ENCODE measurements at places on chromosomes 6 and 20.
A peak's percentile ranks its signal among the peaks of the same experiment; 100 is the strongest.

GRCh38 chr20:20782755-20783154 lies 70.3 kb upstream of the RALGAPA2 start:
- no peak for DNase-seq
- no peak overlapping the region for H3K27ac ChIP-seq
- H3K4me3 ChIP-seq: no peak overlapping the region
- H3K36me3 ChIP-seq: no peaks in the 10 kb centered on the region
- no peaks in the 10 kb centered on the region for H3K4me1 ChIP-seq

GRCh38 chr20:5172167-5172601 lies 45.4 kb downstream of the CDS2 start:
- H3K27ac ChIP-seq: no peak overlapping the region
- H3K4me1 ChIP-seq: no peaks in the 10 kb centered on the region
- 0 out of 2 replicates have a peak, but pooled peaks cover 1% of the 10 kb centered on the region for H3K36me3 ChIP-seq
- no peak for DNase-seq
- no peaks in the 10 kb centered on the region for H3K27me3 ChIP-seq
- H3K4me3 ChIP-seq: no peak overlapping the region

DNA sequence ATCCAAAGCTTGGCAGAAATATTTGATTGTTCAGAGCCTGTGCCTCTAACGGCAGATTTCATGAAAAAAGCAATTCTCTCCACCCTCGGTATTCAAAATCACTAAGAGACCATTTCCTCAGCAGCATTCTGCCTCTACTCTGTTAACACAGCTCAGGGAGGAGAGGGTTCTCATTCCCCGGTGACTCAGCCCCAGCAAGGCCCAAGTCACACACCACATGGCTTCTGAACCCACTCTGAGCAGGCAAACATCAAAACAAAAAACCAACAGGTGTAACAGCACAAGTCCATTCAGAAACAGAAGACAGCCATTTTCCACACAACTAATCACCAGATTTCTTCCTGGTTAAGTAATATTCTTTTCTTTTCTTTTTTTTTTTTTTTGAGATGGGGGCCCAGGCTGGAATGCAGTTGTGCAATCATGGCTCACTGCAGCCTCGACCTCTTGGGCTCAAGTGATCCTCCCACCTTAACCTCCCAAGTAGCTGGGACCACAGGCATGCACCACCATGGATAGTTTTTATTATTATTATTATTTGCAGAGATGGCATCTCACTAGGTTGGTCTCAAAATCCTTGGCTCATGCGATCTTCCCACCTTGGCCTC lies 55.4 kb downstream of the GFOD1 start:
- no peaks in the 10 kb centered on the region for H3K27me3 ChIP-seq
- H3K27ac ChIP-seq: no peak overlapping the region
- H3K4me3 ChIP-seq: no peak overlapping the region
- no peak for DNase-seq
- no peaks in the 10 kb centered on the region for H3K36me3 ChIP-seq

DNA sequence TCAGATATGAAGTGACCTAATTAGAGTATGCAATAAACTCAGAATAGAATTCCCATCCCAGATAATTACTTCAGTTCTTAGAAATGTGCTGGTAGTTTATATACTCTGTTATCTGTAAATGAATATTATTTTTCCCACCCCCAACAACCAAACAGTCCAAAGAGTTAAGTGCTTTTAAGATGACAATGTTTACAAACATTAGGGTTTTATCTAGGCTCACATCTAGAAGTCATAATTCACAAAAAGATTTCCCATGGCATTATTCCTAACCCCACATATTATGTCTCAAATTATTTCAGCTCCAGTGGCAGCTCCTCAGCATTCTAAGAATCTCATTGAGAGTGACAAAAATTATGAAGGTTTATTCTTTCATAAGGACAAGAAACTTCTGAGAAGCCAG lies 120.9 kb downstream of the TASP1 start:
- no peak for DNase-seq
- H3K4me1 ChIP-seq: no peaks in the 10 kb centered on the region
- no peaks in the 10 kb centered on the region for H3K27me3 ChIP-seq
- H3K27ac ChIP-seq: no peak overlapping the region
- no peaks in the 10 kb centered on the region for H3K36me3 ChIP-seq
- H3K4me3 ChIP-seq: no peak overlapping the region

DNA sequence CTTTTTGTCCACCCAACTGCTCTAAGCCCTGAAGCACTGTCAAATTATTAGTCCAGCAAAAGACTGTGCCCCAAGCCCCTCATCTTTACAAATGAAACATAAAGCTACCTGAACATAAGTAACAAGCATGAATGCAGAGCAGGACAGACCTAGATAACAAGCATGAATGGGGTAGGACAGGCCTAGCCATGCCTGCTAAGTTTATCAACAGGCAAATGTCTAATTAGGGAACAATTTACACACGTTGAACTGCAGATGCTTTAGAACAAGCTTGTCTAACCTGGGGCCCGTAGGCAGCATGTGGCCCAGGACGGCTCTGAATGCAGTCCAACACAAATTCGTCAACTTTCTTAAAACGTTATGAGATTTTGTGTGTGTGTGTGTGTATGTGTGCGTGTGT lies 13.6 kb downstream of the FBXO30 start:
- H3K27ac ChIP-seq: no peak overlapping the region
- H3K4me3 ChIP-seq: no peak overlapping the region
- DNase-seq: no peak
- H3K4me1 ChIP-seq: no peaks in the 10 kb centered on the region
- no peaks in the 10 kb centered on the region for H3K36me3 ChIP-seq

DNA sequence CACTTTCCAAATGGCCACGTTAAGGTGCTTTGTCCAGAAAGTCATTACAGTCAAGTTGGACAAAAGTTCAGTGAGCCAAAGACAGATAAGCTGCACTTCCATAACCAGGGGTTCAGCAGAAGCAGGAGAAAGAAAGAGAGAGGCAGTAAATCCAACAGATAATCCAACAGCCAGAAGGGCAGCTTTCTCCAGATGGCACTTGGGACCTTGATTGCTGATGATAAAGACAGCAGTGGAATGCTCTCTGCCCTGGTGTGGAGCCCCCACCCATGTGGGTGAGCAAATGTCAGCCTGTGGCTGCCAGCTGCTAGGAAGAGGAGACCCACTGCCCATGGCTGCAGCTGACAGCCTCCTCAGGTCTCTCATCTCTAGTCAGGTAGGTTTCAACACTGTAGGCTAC lies 18.7 kb upstream of the NRSN1 start:
- H3K4me3 ChIP-seq: no peak overlapping the region
- H3K36me3 ChIP-seq: no peaks in the 10 kb centered on the region
- no peak overlapping the region for H3K27ac ChIP-seq
- H3K4me1 ChIP-seq: no peaks in the 10 kb centered on the region

DNA sequence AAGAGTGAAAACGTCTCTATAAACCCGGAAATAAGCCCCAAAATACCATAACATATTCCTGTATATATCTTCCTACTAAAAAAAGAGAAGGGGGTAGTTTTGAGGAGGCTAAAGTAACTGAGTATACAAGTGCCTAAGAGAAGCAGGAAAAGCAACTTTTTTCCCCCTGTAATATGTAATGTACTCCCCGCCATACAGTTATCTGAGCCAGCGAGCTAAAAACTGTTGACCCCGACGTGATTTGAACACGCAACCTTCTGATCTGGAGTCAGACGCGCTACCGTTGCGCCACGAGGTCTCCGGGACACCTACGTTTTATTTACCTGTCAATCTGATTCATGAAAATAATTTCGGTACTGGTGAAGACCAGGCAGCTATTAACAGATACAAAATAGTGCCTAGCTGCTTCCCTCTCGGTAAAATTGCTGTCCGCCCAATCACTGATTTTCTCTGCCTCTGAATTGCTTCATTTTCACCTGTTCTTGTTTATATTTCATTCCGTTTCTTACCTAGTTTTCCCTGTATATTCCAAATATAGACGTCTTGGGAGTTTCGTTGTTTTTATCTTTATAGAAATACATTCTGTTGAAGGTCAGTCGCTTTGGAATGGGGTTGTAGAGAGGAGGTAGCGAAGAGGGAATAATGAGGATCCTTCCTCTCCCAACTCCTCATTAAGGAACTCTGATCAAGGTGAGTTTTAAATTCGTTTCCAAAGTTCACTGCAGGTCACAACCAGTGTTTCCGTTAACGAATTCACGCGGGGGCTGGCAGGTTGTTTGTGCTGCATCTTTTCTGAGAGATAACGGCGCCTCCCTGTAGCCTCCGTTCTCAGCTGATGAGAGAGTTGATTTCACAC lies 33.6 kb upstream of the BTN3A2 start:
- peak; percentile 47 for DNase-seq
- peak overlapping the region; percentile 49 for H3K4me3 ChIP-seq
- no peaks in the 10 kb centered on the region for H3K27me3 ChIP-seq
- H3K27ac ChIP-seq: peak overlapping the region; percentile 88

DNA sequence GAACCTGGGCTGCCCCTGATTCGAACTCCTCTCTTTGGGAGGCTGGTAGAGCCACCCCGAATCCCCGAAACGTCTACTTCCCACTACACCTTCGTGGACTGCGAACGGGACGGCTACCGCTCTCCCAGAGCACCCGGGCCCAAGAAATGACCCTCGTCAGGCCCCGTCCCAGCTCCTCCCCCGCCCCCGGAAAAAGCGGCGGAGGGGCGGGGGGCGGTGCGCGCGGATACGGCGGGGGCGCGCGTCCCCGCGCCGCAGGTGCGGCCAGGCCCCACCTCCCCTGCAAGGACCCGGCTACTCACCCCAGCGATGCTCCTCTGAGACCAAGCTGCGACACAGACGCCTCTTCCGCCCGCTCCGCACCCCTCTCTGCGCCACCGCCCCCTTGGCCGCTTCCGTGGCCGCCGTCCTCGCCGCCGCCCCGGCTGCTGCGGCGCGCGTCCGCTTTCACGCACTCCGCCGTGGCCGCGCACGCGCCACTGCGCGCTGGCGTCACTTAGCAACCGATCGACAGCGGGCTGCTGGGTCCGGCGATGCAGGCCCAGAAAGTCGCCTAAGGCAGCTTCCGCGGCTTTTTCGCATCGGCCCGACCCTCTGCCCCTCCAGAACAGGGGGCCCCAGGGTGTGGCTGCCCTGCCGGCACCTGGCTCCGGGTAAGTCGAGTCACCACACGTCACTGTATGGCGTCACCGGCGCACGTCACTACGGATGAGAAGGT lies at the start of gene BTBD9:
BTBD9 (minus strand) TSS at position 432 of the 718 bp plus-strand sequence.
- peak within 1 kb of the TSS; percentile 88 for H3K4me3 ChIP-seq
- H3K36me3 ChIP-seq: no peaks in the 10 kb centered on the region
- DNase-seq: peak; percentile 83
- peaks cover 21% of the 10 kb centered on the region for H3K4me1 ChIP-seq
- H3K27ac ChIP-seq: peak within 1 kb of the TSS; percentile 85
- no peaks in the 10 kb centered on the region for H3K27me3 ChIP-seq

DNA sequence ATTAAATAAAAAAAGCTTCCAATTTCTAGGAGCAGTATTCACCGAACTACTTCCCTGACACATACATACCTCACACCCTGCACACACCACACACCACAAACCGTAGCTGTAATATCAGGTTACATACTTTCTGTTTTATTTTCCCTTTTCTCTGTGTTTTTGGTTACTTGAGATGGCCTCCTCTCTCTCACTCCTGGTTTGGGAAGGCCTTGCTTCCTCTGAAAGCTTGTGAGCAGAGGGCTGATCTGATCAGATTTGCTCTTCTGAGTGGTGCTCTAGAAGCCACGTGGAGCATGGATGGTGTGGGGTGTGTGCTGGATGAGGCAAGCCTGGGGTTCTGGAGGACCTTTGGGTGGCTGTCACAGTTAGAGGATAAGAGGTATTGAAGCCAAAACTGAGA lies 20.9 kb downstream of the UTRN start:
- no peak overlapping the region for H3K27ac ChIP-seq
- H3K4me3 ChIP-seq: no peak overlapping the region

- DNase-seq: no peak
- H3K27me3 ChIP-seq: no peaks in the 10 kb centered on the region
- peaks cover 13% of the 10 kb centered on the region for H3K4me1 ChIP-seq
- H3K4me3 ChIP-seq: no peak overlapping the region
- no peak overlapping the region for H3K27ac ChIP-seq
Observed at GRCh38 chr20:62511915-62512610, 36.3 kb upstream of the GATA5 start.
